ENCODE measurements at places on chromosomes 1 and 21. TPM values are rescaled to one million over a fixed set of nuclear protein-coding genes. Genes with fewer than 3 reads are reported as not detected.

- H3K27me3 ChIP-seq, result peaks cover 6% of the 10 kb centered on the region
- H3K27ac ChIP-seq, result no peak overlapping the region
- no peak overlapping the region for H3K4me3 ChIP-seq
- H3K36me3 ChIP-seq, result no peaks in the 10 kb centered on the region
Observed at GRCh38 chr1:60071296-60071695, 2.3 kb downstream of the C1orf87 start.

Gene PAQR7
- total RNA-seq, result 5.2 TPM

GRCh38 chr1:233673261-233673946 lies 59.5 kb downstream of the KCNK1 start:
- H3K27ac ChIP-seq, result no peak overlapping the region
- H3K27me3 ChIP-seq, result no peaks in the 10 kb centered on the region
- no peak for DNase-seq
- no peak overlapping the region for H3K4me3 ChIP-seq
- H3K4me1 ChIP-seq, result no peaks in the 10 kb centered on the region

DNA sequence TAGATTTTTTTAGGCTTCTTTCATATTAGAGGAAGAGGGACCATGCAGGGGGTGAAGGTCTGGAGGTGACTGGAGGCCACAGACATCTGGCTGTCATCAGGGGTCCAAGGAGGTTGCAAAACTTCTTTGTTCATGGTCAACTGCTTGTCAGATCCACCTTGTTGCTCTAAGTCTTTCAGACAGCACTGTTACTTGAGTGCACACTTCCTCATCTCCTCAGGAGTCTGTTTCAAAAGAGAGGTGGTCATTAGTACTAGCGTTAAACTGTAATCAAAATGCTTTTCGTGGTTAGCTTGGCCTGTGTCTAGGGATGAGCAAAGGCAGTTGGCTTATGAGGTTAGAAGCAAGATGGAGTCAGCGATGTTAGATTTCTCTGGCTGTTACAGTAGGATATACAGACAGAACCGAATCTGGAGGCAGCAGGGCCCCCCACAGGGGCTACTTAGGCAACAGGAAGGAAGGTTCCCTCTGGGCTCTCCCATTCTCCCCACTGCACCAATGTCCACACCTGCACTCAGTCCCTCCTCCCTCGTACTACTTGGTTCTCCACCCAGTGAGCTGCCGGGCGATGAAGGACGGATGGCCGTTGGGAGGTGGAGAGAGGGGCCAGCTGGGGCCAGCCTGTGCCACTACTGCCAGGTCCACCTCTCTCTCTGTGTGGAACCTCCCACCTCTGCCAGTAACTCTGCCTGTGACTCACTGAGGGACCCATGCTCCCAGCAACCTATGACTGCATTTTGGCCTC lies 57.2 kb downstream of the TOR1AIP2 start:
- H3K27me3 ChIP-seq, result peaks cover 10% of the 10 kb centered on the region
- no peak for DNase-seq
- H3K4me1 ChIP-seq, result peaks cover 7% of the 10 kb centered on the region
- H3K27ac ChIP-seq, result no peak overlapping the region
- no peak overlapping the region for H3K4me3 ChIP-seq
- no peaks in the 10 kb centered on the region for H3K36me3 ChIP-seq

DNA sequence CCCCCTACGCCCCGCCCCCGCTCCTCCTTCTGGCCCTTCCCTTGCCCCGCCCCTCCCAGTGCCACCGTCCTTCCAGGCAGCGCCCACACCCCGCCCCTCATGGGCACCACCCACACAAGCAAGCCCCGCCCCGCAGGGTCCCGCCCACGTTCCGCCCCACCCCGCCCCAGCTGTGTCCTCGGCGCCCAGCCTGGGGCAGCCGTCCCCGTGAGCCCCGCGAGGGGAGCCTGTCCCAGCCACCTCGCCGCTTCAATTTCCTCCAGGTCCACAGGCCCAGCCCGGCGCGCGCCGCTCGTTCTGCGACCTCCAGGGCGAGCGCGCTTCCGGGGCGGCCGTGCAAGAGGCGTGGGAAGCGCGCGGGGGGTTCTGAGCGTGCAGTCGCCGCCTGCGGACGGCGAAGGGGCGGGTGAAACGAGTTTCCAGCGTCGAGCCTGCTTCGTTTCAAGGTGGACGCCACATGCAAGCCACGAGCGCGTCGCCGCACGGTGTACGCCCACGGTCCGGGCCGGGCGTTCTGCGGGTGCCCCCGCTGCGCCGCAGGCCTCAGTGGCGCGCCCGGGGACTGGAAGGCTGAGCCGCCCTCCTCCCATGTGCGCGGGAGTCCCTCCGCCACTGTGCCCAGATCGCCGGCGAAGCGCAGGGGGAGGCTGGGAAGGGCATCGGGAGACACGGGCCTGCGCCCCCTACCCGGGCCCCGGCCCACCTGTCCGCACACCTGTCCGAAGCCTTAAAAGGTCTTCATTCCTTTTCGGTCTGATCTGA lies 10.8 kb upstream of the FAAP20 start:
- peak; percentile 96 for DNase-seq
- H3K27ac ChIP-seq, result no peak overlapping the region
- H3K36me3 ChIP-seq, result no peaks in the 10 kb centered on the region
- H3K27me3 ChIP-seq, result peaks cover 6% of the 10 kb centered on the region

DNA sequence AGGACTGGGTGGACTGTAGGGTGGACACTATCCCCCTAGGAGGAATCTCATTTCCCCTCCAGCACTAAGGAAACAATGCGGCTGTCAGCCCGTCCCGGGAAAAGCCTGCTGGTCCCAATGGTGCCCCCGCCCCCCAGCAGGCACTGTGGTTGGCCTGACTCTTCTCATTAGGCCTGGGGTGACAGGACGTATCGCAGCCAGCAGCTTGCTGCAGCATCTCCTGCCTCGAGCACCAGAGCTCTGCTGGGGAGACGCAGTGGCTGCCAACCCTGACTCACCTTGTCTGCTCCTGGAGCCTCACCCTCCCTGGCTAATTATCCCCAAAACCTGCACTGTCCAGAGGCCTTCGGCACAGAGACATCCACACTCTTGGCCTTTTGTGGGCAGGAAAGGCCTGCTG lies 115.1 kb upstream of the GJB5 start:
- H3K27ac ChIP-seq, result no peak overlapping the region
- no peaks in the 10 kb centered on the region for H3K36me3 ChIP-seq
- no peaks in the 10 kb centered on the region for H3K27me3 ChIP-seq
- H3K4me1 ChIP-seq, result no peaks in the 10 kb centered on the region
- DNase-seq, result no peak

- no peak overlapping the region for H3K4me3 ChIP-seq
- H3K27me3 ChIP-seq, result no peaks in the 10 kb centered on the region
- H3K27ac ChIP-seq, result no peak overlapping the region
Observed at GRCh38 chr21:14284481-14284880, 68.5 kb downstream of the RBM11 start.

DNA sequence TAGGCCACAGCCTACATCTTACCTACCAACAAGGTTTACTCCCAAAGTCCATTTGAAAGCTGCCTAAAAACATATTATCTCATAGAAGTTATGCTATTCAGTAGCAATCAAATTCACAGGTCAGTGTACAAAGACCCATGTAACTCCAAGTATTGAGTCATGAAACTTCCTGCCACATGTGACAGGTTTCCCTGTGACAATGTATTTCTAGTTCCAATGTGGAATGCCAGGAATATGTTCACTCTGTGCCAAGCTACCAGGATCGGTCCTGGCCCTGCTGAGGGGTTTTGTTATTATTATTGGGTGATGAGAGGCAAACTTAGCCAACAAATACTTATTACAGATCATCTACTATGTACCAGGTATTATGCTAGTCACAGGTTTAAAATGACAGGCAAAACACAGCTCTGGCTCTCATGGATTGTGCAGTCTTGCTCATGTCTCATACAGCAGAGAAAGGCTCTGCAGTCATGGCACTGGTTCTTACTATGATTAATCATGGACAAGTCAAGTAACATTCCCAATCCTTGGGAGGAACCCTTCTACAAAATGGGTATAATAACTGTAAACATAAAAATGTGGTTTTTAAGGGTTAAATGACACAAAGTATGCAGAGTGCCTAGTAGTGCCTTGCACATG lies 22.5 kb downstream of the DPH5 start:
- no peak overlapping the region for H3K27ac ChIP-seq
- H3K36me3 ChIP-seq, result peaks cover 12% of the 10 kb centered on the region
- H3K27me3 ChIP-seq, result no peaks in the 10 kb centered on the region

DNA sequence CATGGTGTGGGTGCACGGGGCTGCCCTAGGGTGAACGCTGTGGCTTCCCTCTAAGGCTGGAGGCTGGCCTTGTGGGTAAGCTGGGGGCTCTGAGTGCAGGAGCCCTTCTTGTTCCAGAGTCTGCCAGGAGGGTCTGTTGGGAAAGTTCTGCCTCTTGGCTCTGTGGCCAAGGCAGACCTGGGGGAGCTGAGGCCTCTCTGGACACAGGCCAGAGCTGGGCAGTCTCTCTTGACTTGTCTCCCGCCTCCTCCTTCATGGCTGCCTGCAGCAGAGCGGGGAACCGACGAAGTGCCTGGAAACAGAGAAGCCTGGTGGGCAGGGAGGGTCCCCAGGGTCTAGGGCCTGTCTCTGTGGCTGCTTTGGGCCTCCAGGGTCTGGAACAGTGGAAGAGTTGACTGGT lies 30.3 kb upstream of the PEX10 start:
- H3K4me1 ChIP-seq, result no peaks in the 10 kb centered on the region
- no peak overlapping the region for H3K27ac ChIP-seq
- DNase-seq, result no peak
- no peaks in the 10 kb centered on the region for H3K36me3 ChIP-seq

DNA sequence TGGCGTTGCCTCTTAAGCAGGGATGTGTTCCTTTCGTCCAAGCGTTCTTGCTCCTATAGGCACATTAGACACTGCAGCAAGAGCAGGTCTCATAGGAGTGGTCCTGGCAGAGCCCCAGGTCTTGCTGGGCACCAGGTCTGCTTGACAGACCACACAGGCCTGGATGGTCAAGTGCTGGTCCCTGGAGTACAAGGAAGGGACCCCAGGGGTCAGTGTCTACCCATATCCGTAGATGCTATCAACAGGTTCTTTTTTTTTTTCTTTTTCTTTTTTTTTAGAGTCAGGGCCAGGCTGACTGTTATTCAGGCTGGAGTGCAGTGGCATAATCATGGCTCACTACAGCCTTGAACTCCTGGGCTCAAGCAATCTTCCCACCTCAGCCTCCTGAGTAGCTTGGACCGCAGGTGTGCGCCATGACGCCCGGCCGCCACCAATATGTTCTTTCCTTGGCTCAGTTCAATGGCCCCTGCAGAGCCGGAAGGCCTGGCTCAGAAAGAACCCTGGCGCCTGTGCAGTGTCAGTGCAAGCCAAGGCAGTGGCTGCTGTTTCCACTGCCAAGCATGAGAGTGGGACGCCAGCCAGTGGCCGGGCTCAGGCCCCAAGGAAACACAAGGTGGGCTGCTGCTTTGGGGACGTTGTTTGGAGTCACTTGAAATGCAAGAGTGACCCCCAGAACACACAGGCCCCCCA lies 10.0 kb upstream of the TNFRSF8 start:
- DNase-seq, result peak; percentile 34
- H3K4me1 ChIP-seq, result peaks cover 5% of the 10 kb centered on the region
- no peak overlapping the region for H3K27ac ChIP-seq
- no peaks in the 10 kb centered on the region for H3K36me3 ChIP-seq
- H3K4me3 ChIP-seq, result no peak overlapping the region

Gene DNALI1
- total RNA-seq, result 5.4 TPM

DNA sequence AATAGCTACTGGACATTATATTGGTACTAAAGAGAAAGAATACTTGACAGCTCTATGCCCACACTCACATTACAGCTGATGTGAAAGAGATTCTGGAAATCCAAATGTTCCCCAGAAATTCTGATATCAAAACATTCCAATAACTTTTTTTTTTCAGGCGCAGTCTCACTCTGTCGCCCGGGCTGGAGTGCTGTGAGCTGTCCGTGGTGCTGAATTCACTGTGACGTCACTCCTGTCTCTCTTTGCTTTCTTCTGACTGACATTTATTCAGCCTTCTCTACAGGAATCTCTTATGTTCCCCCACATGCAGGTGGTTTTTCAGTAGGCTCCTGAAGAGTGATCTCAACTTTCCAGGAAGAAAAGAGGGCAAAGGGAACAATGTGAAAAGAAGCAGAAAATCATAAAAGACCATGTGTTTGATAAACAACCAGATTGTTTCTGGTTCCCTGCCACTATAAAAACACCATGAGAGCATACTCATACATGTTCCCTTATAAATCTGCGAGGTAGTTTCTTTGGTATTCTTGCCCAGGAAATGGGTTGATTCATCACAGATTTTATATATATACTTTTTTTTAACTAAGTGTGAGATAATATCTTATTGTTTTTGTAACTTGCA lies 6.2 kb downstream of the S100A7A start:
- DNase-seq, result peak; percentile 82
- no peak overlapping the region for H3K27ac ChIP-seq
- no peaks in the 10 kb centered on the region for H3K27me3 ChIP-seq
- H3K4me1 ChIP-seq, result no peaks in the 10 kb centered on the region

- H3K4me1 ChIP-seq, result no peaks in the 10 kb centered on the region
- H3K27ac ChIP-seq, result no peak overlapping the region
- H3K27me3 ChIP-seq, result no peaks in the 10 kb centered on the region
- H3K36me3 ChIP-seq, result no peaks in the 10 kb centered on the region
- no peak for DNase-seq
Observed at GRCh38 chr1:221315330-221315729, 426.6 kb downstream of the DUSP10 start.
